ENCODE measurements at places on chromosomes 3 and 15. TPM values are rescaled to one million over a fixed set of nuclear protein-coding genes. Genes with fewer than 3 reads are reported as not detected.

AQP9 gene
- polyA plus RNA-seq: not detected

ZBBX gene
- not detected for polyA plus RNA-seq

STRC gene
- 0.29 TPM for polyA plus RNA-seq

SLC2A2 gene
- 15.5 TPM for polyA plus RNA-seq

PLCD1 gene
- polyA plus RNA-seq: 12.8 TPM

TRPM1 gene
- not detected for polyA plus RNA-seq

SERPINI2 gene
- polyA plus RNA-seq: not detected

ITIH3 gene
- polyA plus RNA-seq: 632 TPM

DNA sequence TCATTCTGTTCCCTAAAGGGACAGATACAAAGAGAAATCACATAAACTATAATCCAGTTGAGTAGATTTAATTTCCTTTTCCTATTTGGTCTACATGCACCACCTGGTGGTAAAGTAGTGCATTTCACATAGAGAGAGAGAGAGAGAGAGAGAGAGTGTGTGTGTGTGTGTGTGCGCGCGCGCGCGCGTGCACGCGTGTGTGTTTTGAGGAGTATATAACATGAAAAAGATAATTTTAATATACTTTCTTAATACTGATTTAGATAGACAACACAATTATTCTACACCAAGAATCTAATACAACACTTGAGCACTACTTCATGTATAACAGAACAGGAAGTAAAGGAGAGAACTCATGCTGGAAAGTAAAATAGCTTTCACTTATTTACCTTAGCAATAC lies 1.1 kb upstream of the FGF7 start:
- H3K36me3 ChIP-seq: no peaks in the 10 kb centered on the region
- no peak overlapping the region for H3K4me3 ChIP-seq
- peak; percentile 53 for DNase-seq
- no peak overlapping the region for H3K27ac ChIP-seq

DNA sequence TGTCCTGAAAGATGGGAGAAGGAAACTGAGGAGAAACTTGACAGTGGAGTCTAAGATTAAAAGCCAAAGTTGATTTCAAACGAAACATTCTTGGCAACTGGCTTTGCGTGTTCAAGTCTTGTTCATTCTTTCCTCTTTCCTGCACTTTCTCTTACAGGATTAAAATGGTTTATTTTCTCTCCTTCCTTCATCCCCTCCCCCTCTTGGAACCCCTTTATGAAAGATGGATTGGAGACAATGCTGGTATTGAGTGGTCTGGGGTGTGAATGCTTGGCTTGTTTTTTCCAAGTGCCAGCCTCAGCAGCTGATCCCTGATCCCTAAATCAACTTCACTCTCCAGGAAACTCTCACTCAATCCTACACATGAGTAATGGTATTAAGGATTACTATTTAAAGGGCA lies 703 bp upstream of the LSAMP start:
- H3K27ac ChIP-seq: no peak overlapping the region
- no peaks in the 10 kb centered on the region for H3K36me3 ChIP-seq
- no peaks in the 10 kb centered on the region for H3K4me1 ChIP-seq
- peaks cover 9% of the 10 kb centered on the region for H3K27me3 ChIP-seq
- H3K4me3 ChIP-seq: no peak overlapping the region
- DNase-seq: no peak

GRCh38 chr15:84685304-84685703 lies 27.3 kb upstream of the NMB start:
- H3K27me3 ChIP-seq: no peaks in the 10 kb centered on the region
- no peak for DNase-seq
- peaks cover 13% of the 10 kb centered on the region for H3K36me3 ChIP-seq
- no peak overlapping the region for H3K4me3 ChIP-seq
- H3K27ac ChIP-seq: no peak overlapping the region

DNA sequence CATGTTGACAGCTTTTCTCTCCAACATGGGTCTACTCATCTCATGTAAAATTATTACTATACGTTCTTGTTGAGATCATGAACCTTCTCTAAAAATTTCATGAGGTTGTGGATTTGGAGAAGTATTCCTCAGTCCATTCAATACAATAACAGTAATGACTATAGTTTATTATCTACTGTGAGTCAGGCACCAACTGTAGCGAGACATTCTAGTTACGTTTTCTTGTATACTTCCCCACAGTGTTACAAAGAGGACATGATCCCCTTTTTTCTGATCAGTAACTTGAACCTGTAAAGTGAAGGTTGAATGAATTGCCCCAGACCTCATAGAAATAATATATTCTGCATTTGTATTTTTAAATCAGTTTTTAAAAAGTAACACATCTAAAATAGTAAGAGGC lies 76.4 kb downstream of the AKAP13 start:
- no peak overlapping the region for H3K27ac ChIP-seq
- DNase-seq: no peak
- H3K4me1 ChIP-seq: peaks cover 11% of the 10 kb centered on the region
- H3K4me3 ChIP-seq: no peak overlapping the region
- no peaks in the 10 kb centered on the region for H3K27me3 ChIP-seq

DNA sequence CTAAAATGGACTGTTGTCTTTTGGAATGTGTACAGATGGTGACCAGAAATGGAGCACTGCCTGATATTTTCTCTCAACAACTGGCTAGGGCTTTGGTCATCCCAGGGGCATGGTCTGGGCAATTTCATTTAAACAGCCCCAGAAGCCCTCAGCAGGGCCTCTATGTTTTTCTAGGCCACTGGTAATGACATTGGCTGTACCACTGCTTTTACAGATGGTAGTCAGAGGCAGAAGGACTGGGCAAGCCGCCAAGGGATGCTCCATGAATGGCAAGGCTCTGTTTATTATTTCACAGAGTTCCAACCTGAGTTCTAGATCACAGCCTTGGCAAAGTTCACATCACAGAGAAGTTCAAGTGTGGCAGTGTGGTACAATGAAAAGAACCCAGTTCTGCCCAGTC lies 37.0 kb upstream of the LMCD1 start:
- no peaks in the 10 kb centered on the region for H3K36me3 ChIP-seq
- no peak overlapping the region for H3K27ac ChIP-seq
- H3K4me3 ChIP-seq: no peak overlapping the region
- H3K4me1 ChIP-seq: peaks cover 36% of the 10 kb centered on the region
- no peak for DNase-seq

DNA sequence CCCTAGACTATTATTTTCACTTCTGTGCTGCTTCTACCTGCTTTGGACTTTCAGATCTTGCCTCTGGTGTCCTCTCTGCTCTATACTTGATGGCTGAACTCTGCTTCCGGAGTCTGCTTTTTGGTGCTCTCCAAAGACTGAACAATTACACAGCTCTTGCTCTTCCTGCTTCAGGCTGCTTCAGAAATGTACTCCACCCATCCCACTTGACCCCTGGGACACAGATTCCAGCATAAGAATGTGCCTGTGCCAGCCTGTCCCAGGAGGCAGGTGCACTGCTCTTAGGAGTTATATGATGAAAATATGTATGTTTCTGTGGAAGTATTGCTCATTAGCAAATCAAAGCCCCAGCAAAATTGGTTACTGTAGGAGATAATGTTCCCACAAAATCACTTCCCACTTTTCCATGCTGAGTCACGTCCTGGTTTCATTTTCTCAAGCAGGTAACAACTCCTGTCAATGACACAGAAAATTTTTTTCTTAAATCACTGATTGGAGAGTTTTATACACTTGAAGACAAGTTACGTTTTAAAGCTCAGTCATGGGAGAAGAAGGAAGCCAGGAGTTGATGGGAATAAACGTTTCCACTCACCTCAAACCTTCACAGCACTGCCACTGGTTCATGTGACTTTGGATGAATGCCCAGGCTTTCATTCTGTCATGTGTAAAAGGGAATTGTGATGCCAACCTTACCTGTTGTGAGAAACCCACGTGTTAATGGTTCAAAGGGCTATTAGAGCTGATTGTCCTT lies 239.4 kb upstream of the ZPLD1 start:
- no peak overlapping the region for H3K4me3 ChIP-seq
- H3K36me3 ChIP-seq: no peaks in the 10 kb centered on the region
- no peaks in the 10 kb centered on the region for H3K4me1 ChIP-seq
- no peak for DNase-seq

GRCh38 chr3:64917914-64918453 lies 230.2 kb upstream of the ADAMTS9 start:
- H3K4me3 ChIP-seq: no peak overlapping the region
- DNase-seq: no peak
- H3K36me3 ChIP-seq: no peaks in the 10 kb centered on the region
- H3K4me1 ChIP-seq: no peaks in the 10 kb centered on the region
- H3K27ac ChIP-seq: no peak overlapping the region

DNA sequence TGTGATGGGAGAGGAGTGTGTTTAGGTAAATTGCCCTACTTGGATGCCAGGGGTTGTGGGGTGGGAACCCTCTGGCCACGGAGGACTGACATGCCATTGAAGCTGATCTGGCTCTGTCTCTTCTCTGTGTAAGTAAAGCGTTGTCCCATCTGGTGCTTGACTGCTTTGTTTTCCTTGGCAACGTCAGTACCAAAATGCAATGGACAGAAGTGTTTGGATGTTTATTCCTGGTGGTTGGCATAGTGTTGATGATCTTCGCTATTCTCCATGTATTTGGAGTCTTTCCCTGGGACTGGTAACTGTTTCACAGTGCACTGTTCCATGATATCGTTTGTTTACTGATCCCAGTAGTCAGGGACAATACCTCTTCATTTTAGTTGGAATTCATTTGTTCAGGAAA lies 130.5 kb upstream of the MCTP2 start:
- H3K4me1 ChIP-seq: no peaks in the 10 kb centered on the region
- no peak for DNase-seq
- no peaks in the 10 kb centered on the region for H3K36me3 ChIP-seq
- no peak overlapping the region for H3K27ac ChIP-seq

GRCh38 chr3:97821287-97821773 lies 481 bp upstream of the CRYBG3 start:
- DNase-seq: no peak
- peak overlapping the region; percentile 37 for H3K27ac ChIP-seq
- no peaks in the 10 kb centered on the region for H3K36me3 ChIP-seq
- peaks cover 8% of the 10 kb centered on the region for H3K27me3 ChIP-seq
- H3K4me1 ChIP-seq: peaks cover 36% of the 10 kb centered on the region
- peak overlapping the region; percentile 94 for H3K4me3 ChIP-seq

- no peaks in the 10 kb centered on the region for H3K36me3 ChIP-seq
- DNase-seq: no peak
- no peaks in the 10 kb centered on the region for H3K27me3 ChIP-seq
- H3K4me3 ChIP-seq: no peak overlapping the region
- no peak overlapping the region for H3K27ac ChIP-seq
- H3K4me1 ChIP-seq: no peaks in the 10 kb centered on the region
These were observed 23.6 kb downstream of the PTX3 start for GRCh38 chr3:157460253-157460652.

- H3K27me3 ChIP-seq: no peaks in the 10 kb centered on the region
- H3K4me3 ChIP-seq: no peak overlapping the region
- H3K27ac ChIP-seq: no peak overlapping the region
- no peak for DNase-seq
These were observed 105.8 kb downstream of the LSAMP start for GRCh38 chr3:116339441-116340028.

- no peak for DNase-seq
- no peak overlapping the region for H3K4me3 ChIP-seq
- no peak overlapping the region for H3K27ac ChIP-seq
- no peaks in the 10 kb centered on the region for H3K36me3 ChIP-seq
- no peaks in the 10 kb centered on the region for H3K4me1 ChIP-seq
These were observed 624.8 kb upstream of the LMCD1 start for GRCh38 chr3:7876741-7877297.

DNA sequence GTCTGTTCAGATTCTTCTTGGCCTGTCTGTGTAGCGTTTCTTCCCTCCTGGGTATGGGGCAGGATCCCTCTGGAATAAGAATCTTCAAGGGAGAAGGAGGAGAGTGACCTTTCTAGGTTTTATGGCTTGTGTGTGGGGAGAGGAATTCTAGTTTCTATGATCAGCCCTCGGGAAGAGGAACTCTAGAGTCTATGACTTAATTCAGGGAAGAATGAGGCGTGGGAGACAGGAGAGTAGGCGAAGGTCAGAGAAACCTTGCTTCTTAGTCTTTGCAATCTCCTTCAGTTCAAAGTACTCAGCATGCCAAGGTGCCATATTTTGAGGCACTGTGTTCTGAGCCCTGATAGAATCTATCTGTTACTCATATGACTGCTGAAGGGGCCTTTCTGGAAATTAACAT lies 99.2 kb upstream of the C3orf80 start:
- no peaks in the 10 kb centered on the region for H3K4me1 ChIP-seq
- no peak overlapping the region for H3K4me3 ChIP-seq
- no peaks in the 10 kb centered on the region for H3K36me3 ChIP-seq
- DNase-seq: no peak
- H3K27me3 ChIP-seq: no peaks in the 10 kb centered on the region
- H3K27ac ChIP-seq: no peak overlapping the region

- no peak overlapping the region for H3K4me3 ChIP-seq
- no peaks in the 10 kb centered on the region for H3K36me3 ChIP-seq
- H3K4me1 ChIP-seq: 0 out of 2 replicates have a peak, but pooled peaks cover 9% of the 10 kb centered on the region
These were observed 53.4 kb upstream of the CCDC174 start for GRCh38 chr3:14598143-14598569.

DNA sequence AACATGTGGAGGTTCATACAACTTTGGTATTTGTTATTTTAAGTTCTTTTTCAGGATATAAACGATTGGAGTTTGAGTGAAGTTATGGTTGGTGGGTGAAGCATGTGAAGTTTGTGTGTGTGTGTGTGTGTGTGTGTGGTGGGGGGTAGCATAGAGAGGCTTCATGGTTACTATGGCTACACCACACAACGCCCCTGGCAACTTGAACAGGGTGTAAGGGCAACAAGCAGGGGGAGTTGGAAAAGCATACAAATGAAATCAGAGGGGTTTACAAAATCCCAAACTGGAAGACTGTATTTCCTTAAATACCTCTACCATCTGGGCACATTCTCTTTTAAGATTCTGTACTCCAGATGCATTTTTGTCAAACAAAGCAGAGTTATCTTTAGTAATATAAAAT lies 207.5 kb downstream of the SV2B start:
- no peak overlapping the region for H3K4me3 ChIP-seq
- H3K4me1 ChIP-seq: no peaks in the 10 kb centered on the region
- DNase-seq: no peak
- no peaks in the 10 kb centered on the region for H3K36me3 ChIP-seq
- peaks cover 8% of the 10 kb centered on the region for H3K27me3 ChIP-seq

GRCh38 chr3:105139881-105140560 lies 226.7 kb upstream of the ALCAM start:
- H3K27ac ChIP-seq: no peak overlapping the region
- no peaks in the 10 kb centered on the region for H3K27me3 ChIP-seq
- no peaks in the 10 kb centered on the region for H3K4me1 ChIP-seq
- DNase-seq: no peak
- no peaks in the 10 kb centered on the region for H3K36me3 ChIP-seq

GRCh38 chr3:169607949-169608348 lies 55.6 kb downstream of the MECOM start:
- no peak overlapping the region for H3K27ac ChIP-seq
- no peaks in the 10 kb centered on the region for H3K27me3 ChIP-seq
- no peak overlapping the region for H3K4me3 ChIP-seq
- no peak for DNase-seq

DNA sequence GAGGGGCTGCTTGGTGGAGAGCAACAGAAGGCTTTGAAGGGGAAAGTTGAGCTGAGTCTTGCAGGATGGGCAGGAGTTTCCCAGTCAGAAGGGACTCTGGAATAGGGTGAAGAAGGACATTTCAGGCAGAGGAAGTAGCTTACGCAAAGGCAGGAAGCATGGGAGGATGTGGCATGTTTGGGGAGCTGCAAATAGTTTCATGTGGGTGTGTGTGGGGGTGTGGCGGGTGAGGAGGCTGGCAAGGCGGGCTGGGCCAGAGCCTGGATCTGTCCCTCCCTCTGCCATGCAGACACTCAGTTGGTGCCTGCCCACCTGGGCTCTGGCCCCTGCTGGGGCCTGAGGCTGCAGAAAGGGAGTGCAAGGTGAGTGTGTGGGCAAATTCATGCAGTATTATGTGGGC lies 10.4 kb downstream of the TEX264 start:
- no peaks in the 10 kb centered on the region for H3K27me3 ChIP-seq
- H3K4me1 ChIP-seq: 0 out of 2 replicates have a peak, but pooled peaks cover 12% of the 10 kb centered on the region
- H3K4me3 ChIP-seq: no peak overlapping the region
- no peak for DNase-seq
